Activated T-helper 17 cell treated with anti-CD3 and anti-CD28 coated beads, Interleukin-2, amount 50 U/mL, for 72 hours (primary cell): ENCODE measurements at places on chromosomes 11 and 22.

DNA sequence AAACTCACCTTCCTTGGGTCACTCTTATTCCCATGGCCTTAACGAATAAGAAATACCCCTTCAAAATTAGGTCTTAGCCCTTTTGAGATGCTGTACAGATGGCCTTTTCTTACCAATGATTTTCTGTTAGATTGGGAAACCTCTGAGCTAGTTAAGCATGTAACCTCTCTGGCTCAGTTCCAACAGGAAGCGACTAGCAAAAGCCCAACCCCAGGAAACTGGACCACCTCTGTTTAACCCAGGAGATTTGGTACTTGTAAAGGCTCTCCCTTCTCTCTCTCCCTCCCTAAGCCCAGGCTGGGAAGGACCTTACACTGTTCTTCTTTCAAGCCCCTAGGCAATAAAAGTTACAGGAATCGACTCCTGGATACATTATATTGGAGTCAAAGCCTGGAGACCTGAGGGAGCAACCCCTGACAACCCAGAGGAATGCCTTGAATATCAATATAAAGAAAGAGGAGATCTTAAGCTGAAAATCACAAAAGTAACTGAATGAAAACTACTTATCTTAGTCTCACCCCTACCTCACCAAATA lies 11.7 kb downstream of the APIP start:
- no peak for ATAC-seq

- ATAC-seq = no peak
Measured at GRCh38 chr22:37313376-37314314, 31.3 kb downstream of the CYTH4 start.

GRCh38 chr11:128484172-128484571 lies 103.2 kb downstream of the ETS1 start:
- ATAC-seq = no peak

GRCh38 chr22:30348809-30349208 lies 7.9 kb downstream of the SF3A1 start:
- no peak for ATAC-seq

- no peak for ATAC-seq
Measured at GRCh38 chr11:112874980-112875379, 86.2 kb upstream of the NCAM1 start.
